A549 treated with dexamethasone at 1 μM for 4 hours (cell line): ENCODE measurements at places on chromosomes 1 and 21. TPM values are rescaled to one million over a fixed set of nuclear protein-coding genes. Genes with fewer than 3 reads are reported as not detected.

NMNAT2 gene
- 0.43 to 0.94 TPM (median 0.67 TPM) in 5 replicates for total RNA-seq

POLR3GL gene
- 10.1 to 12.9 TPM (median 12.5 TPM) in 5 replicates for total RNA-seq

IFNAR1 gene
- 14.9 to 22.6 TPM (median 17.7 TPM) in 5 replicates for total RNA-seq

CD52 gene
- total RNA-seq, result 0.38 TPM in 1 of 5 replicates, not detected in the others

ADORA3 gene
- not detected in 5 replicates for total RNA-seq

AUNIP gene
- total RNA-seq, result 8.9 to 10.3 TPM (median 9.5 TPM) in 5 replicates

RGSL1 gene
- not detected in 5 replicates for total RNA-seq
